A549 treated with RU486 at 1 μM for 4 hours (cell line): ENCODE measurements at places on chromosomes 7 and 10. TPM values are rescaled to one million over a fixed set of nuclear protein-coding genes. Genes with fewer than 3 reads are reported as not detected.

Gene CHAT
- not detected in 5 replicates for total RNA-seq

Gene STEAP1B
- total RNA-seq = 0.20 to 0.32 TPM in 2 of 5 replicates, not detected in the others

Gene WNT8B
- total RNA-seq = 0.08 TPM in 1 of 5 replicates, not detected in the others

Gene UCMA
- total RNA-seq = not detected in 5 replicates

Gene PANK1
- 6.0 to 7.4 TPM (median 6.4 TPM) in 5 replicates for total RNA-seq

Gene C10orf67
- total RNA-seq = 0.03 to 0.24 TPM (median 0.13 TPM) in 4 of 5 replicates, not detected in the other

Gene SPAM1
- not detected in 5 replicates for total RNA-seq

Gene SLC26A3
- total RNA-seq = not detected in 5 replicates

Gene RET
- 0.48 to 1.1 TPM (median 0.76 TPM) in 5 replicates for total RNA-seq

Gene PKD2L1
- 0.07 TPM in 1 of 5 replicates, not detected in the others for total RNA-seq

Gene NME8
- total RNA-seq = not detected in 5 replicates

Gene SLC26A4
- 0.04 to 0.16 TPM (median 0.09 TPM) in 5 replicates for total RNA-seq

Gene EPHB6
- total RNA-seq = 0.35 to 1.1 TPM (median 0.59 TPM) in 5 replicates

Gene ENKUR
- total RNA-seq = 0.20 to 0.41 TPM (median 0.22 TPM) in 4 of 5 replicates, not detected in the other

Gene PRKG1
- not detected in 5 replicates for total RNA-seq

Gene NYAP1
- total RNA-seq = 0.64 to 1.6 TPM (median 1.2 TPM) in 5 replicates

Gene RPEL1
- total RNA-seq = 0.08 TPM in 1 of 5 replicates, not detected in the others

Gene WDFY4
- not detected in 5 replicates for total RNA-seq

Gene PHKG1
- 0.21 to 0.61 TPM (median 0.44 TPM) in 5 replicates for total RNA-seq

Gene DOCK1
- 19.1 to 25.2 TPM (median 23.4 TPM) in 5 replicates for total RNA-seq

Gene ABCB4
- total RNA-seq = not detected in 5 replicates

Gene NAT16
- total RNA-seq = 0.06 to 0.15 TPM (median 0.14 TPM) in 5 replicates

Gene OR2A12
- not detected in 5 replicates for total RNA-seq

Gene INSYN2A
- total RNA-seq = 1.5 to 2.1 TPM (median 1.5 TPM) in 5 replicates

Gene NPSR1
- not detected in 5 replicates for total RNA-seq

Gene ADAM8
- total RNA-seq = 1.3 to 4.3 TPM (median 3.7 TPM) in 5 replicates

Gene ACSL5
- total RNA-seq = 0.14 to 0.32 TPM (median 0.24 TPM) in 4 of 5 replicates, not detected in the other

Gene GPR15LG
- total RNA-seq = not detected in 5 replicates

Gene ZNF518A
- total RNA-seq = 3.0 to 8.1 TPM (median 7.2 TPM) in 5 replicates

Gene FAM241B
- total RNA-seq = 13.9 to 20.5 TPM (median 18.8 TPM) in 5 replicates

Gene ATRNL1
- 0.14 to 0.78 TPM (median 0.29 TPM) in 5 replicates for total RNA-seq

Gene GNG11
- 24.5 to 40.8 TPM (median 35.6 TPM) in 5 replicates for total RNA-seq
